Activated CD4-positive, CD25-positive, alpha-beta regulatory T cell treated with anti-CD3 and anti-CD28 coated beads, Interleukin-2, amount 50 U/mL, for 24 hours (primary cell): ENCODE measurements at places on chromosomes 3 and 15.

- ATAC-seq, result no peak
These were observed 106.7 kb upstream of the FHIT start for GRCh38 chr3:61357902-61358301.

- peak; percentile 45 for ATAC-seq
These were observed 90.4 kb downstream of the FOXP1 start for GRCh38 chr3:71492974-71493771.

DNA sequence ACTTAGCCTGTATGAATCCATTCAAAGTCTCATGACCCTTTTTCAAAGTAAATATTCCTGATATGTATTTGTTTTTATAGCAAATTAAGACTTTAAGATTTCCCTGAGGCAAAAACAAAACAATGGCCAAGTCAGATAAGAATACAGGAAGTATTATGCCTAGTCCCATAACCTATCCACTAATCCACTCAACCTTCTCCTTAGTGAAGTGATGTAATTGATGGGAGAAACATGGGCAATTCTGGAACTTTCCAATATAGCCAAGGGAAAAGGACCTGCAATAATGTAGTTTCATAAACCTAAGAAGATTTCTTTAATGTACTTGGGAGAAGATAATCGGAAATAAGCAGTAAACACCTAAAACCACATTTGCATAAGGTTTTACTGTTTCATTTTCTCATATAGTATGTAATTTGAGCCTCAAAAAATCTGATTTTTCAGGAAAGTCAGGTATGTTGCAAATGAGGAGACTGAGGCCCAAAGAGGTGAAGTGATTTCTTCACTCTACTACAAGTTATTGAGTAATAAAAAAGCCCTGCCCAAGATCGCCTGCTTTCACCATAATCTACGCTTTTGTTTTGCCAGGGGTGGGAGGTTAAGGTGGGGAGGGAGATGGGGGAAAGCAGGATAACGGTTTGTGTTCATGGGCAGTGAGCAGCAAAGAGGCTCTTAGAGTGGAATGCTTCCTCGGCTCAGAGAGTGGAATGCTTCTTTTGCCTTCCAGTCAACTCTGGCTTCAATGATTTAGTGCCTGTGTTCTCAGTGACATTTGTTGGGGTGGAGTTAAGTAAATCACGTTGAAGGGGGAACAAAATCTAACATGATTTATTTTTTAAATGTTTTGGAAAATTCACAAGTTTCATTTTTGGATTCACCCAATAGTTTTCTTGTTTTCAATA, 95.0 kb upstream of the FNDC3B start:
- no peak for ATAC-seq

DNA sequence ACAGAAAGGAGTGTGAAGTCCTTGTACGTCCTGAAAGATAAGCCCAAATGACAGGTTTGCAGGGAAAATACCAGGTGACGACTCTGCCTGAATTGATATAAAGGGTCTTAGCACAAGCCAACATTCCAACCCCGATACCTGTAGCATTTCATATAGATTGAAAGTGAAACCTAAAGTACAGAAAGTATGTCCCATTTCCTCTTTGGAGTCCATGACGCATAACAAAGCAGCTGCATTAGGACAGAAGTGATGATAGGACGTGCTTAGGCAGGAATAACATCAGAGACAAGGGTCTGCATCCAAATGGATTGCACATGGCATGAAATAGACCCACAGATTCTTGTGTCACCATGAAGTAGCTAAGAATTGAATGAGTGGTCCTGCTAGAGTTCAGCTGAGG, 187.0 kb upstream of the ROBO1 start:
- ATAC-seq, result no peak

DNA sequence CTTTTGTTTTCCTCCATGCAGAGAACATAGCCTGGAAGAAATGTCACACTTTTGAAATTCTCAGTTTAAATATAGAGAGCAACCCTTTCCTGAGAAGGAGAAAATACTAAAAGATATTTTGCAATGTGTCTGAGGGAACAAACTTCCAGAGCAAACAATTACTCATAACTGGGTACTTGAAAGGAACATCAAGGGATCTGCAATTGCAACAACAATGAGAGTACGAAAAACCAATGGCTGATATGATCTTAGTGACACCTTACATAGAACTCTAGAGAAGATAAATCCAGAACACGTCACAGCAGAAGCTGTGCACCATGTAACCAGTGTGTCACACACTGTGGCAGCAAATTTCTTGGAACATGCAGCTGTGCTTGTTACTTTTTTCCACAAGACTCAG, 14.6 kb upstream of the ARPP21 start:
- no peak for ATAC-seq

DNA sequence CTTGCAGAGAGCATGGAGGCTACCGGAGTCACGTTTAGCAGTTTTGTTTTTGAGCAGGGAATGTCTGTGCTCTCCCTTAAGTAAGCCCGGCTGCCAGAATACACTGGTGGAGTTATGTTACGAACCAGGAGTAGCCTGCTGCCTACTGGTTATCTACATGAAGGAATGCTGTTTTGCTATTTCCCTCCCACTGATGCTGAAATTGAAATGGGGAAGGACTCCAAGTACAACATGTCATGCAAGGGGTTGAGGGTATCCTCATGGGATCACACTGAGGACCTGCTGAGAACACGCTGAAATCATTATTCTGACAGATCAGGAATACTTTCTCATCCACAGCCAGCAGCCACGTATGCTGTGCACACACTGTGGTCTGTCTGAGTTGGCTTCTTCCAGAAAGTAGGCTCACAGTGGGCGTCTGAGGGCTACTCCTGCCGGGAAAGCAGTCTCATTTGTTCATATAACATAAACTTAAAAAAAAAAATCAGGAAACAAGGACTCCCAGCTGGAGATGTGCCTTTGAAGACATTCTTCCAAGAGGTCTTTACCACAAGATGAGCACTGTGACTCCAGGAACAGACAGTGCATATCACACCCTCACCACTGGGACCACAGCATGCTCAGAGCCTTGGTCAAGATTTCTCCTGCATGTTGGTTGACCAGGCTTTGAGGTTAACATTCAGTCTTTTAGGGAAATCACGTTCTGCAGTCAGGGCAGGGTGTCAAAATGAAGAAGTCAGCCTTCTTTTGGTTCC, 300.4 kb upstream of the RASGRP1 start:
- no peak for ATAC-seq

DNA sequence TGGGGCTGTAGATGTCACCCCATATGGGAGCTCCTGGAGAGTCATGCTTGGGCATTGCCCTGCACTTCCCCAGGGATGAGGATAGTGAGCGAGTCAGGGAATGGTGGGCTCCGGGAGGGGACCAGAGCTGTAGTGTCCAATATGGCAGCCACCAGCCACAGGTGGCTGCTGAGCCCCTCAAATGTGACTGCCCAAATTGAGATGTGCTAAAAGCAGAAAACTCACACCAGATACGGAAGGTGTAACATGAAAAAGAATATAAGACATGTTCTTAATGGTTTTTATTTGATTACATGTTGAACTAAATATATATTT, 31.7 kb downstream of the GRIP2 start:
- no peak for ATAC-seq

DNA sequence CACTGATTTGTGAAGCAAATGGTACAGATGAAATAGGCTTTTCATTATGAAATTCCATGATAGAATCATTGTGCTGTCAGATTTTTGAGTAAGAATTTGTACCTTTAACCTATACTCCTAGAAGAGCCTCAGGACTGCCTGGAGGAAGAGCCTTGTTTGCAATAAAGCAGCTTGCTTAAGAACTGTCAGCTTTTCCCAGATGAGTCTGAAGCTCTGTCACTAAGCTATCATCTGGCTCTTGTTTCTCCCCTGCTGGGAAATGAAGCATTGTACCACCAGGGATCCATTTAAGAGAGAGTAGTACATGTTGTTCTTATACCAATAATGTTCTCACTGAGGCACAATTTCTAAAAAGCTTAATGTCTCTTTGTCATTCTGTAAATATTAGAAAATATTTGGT, 85.1 kb upstream of the FLNB start:
- no peak for ATAC-seq

DNA sequence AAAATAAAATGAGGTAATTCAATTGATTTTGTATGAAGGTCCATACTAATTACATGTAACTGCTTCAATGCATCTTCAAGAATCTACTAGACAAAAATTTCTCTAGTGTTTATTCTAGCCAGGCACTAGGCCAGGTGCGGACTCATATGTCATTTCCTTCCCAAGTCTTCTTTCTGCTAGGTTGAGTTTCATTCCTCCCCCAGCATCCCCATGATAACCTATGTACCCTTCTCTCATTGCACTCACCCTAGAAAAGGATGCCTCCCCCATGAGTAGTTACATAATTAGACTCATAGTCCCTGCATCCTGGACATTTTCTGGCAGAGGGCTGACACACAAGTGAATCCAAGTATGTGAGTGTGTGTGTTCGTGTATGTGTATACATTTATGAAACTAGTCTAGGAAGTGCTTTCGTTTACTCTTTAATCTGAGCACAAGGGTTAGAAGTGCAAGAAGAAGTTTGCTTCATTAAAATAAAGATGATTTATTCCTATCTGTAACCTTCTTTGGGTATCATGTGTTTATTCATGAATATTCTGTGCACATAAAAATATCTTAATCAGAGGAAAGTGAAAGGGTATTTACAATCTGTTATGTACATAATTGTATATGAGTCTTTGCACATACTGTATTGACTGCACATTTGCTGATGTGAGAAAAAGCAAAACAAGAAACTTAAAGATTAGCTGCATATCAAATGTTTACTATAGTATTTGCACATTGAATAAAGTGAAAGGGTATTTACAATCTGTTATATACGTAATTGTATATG, 585.6 kb upstream of the ZNF717 start:
- no peak for ATAC-seq

DNA sequence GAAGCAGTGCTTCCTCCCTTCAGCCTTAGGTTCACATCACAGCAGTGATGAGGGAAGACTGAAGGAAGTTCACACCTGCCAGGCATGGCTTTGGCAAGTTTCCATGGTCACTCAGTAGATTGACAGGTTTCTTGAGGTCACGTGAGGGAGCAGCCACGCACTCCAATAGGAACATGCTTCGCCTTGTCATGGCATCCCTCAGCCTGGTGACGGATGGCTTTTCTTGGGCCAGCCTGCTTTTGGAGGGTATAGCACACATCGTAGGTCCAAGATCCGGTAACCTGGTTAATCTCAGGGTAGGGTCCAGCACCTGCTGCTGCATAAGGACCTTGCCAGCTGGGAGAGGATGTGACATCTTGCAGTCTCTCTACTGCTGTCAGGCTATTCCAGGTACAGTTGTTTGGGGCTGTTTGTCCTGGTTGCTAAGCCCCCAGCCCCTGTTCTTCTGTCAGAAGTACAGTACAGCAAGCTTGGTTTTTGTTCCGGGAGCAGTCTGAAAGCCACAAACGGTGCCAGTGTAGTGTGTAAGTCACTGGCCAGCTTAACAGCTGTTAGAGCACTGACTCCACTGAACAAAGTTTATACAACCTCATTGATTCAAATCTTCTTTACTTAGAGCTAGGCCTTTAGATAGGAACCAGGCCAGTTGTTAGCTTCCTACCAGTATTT, 42.3 kb downstream of the PSMD6 start:
- no peak for ATAC-seq

DNA sequence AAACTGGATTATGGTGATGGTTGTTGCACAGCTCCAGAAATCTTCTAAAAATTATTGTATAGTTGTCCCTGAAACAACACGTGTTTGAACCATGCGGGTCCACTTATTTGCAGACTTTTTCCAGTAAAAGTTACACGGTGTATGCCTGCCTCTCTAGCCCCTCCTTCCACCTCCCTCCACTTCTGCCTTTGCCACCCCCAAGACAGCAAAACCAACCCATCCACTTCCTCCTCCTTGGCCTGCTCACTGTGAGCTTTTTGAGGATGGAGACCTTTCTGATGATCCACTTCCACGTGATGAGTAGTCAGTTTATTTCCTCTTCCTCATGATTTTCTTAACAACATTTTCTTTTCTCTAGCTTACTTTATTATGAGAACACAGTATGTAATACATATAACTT, 5.4 kb downstream of the CYFIP1 start:
- ATAC-seq, result no peak

- no peak for ATAC-seq
These were observed 116.1 kb downstream of the ALDH1A2 start for GRCh38 chr15:57949374-57949943.

DNA sequence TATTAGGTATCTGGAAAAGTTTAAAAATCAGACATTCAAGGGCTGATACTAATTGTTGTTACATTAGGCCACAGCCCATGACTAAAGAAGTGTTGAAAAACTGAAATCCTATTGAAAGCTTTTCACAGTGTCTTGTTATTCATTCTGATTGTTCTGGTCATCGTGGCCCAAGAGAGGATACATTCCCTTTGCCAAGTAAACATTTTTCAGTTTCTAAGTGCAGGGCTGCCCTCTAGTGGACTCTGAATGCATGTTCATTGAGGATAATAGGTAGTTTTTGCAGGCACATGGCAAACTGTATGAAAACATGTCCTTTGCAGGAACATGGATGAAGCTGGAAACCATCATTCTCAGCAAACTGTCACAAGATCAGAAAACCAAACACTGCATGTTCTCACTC, 181.1 kb downstream of the MYRIP start:
- no peak for ATAC-seq

DNA sequence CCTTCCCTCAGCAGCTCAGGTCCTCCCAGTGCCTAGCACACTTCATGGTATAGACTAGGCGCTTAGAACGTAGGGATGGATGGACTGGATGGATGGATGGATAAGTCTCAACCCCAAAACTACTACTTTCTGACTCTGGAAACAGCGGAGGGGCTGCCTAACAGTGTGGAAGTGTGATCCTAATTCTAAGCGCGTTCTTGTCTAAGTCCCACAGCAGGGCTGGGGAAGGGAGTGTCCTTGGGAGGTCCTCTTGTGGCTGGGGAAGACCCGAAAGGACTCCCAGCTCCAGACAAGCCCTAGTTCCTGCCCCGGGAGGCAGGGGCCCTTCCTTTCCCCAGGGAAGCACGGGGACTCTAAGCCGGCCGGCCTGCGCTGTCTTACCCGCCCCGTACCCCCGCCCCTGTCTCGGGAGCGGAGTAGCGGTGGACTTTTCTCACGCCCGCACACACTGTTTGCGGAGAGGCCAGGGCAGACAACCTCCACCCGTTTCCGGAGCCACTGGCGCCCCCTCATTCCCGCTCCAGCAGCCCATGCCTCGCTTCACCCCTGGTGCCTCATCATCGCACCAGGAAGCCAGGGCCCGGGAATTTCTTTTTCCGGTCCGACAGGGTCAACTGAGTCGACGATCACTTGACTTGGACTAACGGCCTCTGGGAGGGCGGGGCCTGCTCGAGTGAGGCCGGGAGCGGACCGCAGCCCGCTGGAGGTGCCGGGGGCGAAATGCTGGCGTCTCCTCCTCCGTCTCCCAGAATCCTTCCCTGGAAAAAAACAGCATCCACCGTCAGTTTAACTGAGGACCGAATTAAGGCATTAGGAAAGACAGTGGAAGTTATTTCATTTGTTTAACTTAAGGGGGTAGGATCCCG, 133.3 kb downstream of the TBC1D2B start:
- peak; percentile 48 for ATAC-seq
